ENCODE measurements at places on chromosomes 11 and 22. TPM values are rescaled to one million over a fixed set of nuclear protein-coding genes. Genes with fewer than 3 reads are reported as not detected.
A peak's percentile ranks its signal among the peaks of the same experiment; 100 is the strongest.

IGSF9B gene
- 0.36 TPM for total RNA-seq

DNA sequence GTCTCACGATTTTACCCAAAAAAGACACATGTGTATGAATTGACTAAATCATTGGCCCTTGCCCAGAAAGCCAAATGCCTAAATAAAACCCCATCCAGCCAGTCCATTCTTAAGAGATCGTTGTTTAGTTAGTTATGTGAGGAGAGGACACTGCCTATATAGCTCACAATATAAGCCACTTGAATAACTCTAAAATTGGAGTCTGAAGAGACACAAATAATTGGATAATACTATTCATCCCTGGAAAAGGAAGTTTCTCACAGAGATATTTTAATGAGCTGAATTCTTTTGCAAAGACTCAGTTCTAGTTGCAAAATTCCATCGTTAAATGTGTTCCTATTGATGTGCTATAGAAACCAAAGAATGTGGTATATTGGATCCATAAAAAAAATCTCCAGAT is 176.7 kb downstream of the SOX6 start:
- DNase-seq = no peak

DNA sequence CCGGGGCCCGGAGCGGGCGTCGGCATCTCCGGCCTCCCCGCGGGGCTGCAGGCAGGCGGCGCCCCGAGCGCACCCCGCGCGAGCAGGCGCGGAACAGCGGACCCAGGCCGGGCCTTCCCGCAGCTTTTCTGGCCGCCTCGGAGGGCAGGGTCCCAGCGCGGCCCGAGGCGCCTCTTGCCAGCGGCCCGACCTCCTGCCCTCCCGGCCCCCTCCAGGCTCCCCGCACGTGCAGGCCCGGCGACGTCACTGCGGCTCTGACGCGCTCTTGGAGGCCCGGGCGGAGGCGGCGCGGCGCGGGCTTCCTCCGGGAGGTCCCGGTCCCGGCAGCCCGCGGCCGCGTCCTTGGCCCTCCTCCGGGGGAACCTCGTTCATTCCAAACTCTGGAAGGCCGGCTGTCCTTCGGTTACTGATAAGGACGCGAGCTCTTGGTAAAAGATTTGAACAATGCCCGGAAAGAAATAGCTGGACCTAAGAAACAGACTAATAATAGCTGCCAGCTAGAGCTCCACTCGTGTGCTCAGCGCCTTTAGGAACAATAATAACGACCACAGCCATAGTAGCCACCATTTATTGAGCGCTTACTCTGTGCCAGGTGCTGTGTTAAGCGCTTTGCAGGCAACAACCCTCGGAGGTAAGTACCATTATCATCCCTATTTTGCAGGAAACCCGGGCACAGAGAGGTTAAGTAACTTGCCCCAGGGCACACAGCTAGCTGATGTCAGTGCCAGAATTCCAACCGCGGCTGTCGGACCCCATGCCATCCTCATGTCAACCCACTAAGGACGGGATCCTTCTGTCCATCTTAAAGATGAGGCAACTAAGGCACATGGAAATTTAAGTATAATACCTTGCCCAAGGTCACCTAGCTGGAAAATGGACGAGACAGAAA is 39.1 kb upstream of the CREB3L1 start:
- DNase-seq = peak; percentile 96

DNA sequence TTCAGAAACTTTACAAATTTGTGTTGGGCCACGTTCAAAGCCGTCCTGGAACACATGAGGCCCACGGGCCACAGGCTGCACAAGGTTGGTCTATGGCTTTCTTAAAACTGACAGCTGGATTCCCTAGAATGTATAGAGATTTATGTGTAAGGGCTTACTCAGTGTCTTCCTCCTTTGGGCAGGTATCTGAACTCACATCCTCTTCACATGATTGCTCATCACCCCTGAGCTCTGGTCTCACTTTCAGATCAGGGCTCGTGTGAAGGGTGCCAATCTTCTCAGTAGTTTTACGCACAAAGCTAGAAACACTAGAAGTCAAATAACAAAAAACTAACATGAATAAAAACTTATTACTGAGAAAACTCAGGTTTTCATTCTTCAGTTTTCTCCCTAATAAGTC is 27.1 kb downstream of the HPS5 start:
- DNase-seq = no peak

DNA sequence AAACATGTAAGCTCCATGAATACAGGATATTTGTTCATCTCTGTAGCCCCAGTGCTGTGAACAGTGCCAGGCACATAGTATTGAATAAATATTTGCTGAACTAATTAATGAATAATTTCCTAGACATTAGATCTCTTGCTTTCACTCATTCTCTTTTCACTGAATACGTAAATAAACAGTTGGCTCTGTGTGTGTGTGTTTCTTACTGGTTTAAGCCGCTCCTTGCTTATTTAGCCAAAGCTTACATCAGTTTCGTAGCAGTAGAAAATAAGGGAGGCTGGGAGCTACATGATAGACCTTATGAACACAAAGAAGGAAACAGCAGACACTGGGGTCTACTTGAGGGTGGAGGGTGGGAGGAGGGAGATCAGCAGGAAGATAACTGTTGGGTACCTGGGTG is 17.2 kb downstream of the KREMEN1 start:
- no peak for DNase-seq

- peak; percentile 95 for DNase-seq
These were observed 1.2 kb downstream of the EPS8L2 start for GRCh38 chr11:706957-707816.

GP1BB gene
- 1.8 TPM for total RNA-seq

DNA sequence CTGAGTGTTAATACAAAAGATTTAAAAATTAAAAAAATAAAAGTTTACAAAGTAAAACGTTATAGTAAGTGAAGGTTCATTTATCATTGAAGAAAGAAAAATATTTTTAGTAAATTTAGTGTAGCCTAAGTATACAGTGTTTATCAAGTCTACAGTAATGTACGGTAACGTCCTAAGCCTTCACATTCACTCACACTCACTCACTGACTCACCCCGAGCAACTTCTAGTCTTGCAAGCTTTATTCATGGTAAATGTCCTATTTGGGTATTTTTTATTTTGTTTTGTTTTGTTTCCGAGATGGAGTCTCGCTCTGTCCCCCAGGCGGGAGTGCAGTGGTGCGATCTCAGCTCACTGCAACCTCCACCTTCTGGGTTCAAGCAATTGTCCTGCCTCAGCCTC is 8.8 kb downstream of the CASTOR1 start:
- peak; percentile 48 for DNase-seq

- no peak for DNase-seq
These were observed 256.8 kb upstream of the RAG2 start for GRCh38 chr11:36854875-36855274.

HOATZ gene
- total RNA-seq = not detected

MRGPRF gene
- total RNA-seq = 41.5 TPM

- DNase-seq = no peak
These were observed 12.0 kb downstream of the ST14 start for GRCh38 chr11:130171534-130171933.

DNA sequence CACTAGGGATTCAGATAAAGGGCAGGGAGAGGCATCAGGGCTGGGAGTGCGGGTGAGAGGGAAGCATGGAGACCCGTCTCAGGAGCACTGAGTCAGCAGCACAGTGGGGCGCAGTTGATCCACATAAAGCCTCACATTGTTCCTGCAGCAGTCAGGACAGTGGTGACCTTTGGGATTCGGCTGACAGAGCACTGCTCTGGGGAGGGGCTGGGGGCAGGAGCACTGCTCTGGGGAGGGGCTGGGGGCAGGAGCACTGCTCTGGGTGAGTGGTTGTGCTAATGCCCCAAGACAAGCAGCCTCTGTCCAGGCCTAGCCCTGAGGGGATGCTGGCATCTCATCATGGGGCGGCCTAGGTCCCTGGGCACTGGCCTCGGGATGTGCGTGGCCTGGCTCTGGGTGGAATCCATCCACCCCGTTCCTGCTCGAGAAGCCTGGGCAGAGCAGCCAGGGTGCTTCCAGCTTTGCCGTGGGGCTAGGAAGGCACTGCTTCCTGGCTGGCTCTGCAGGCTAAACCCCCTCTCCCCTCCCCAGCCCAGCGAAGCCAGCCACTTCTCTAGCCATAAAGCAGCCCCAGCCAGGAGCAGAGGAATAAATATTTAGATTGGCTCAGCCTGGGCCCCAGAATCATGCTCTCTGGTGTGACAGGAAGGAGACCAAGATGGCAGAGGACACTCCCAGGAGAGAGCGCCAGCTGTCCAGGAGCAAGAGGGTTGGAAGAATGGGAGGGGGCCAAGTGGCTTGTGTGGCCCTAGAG is 7.3 kb downstream of the OAF start:
- no peak for DNase-seq

- DNase-seq = peak; percentile 68
These were observed 15.6 kb downstream of the KIAA1671 start for GRCh38 chr22:24968066-24968561.

TPH1 gene
- 0.29 TPM for total RNA-seq

GRCh38 chr11:69086152-69087132 is 37.7 kb downstream of the TPCN2 start:
- no peak for DNase-seq

DNA sequence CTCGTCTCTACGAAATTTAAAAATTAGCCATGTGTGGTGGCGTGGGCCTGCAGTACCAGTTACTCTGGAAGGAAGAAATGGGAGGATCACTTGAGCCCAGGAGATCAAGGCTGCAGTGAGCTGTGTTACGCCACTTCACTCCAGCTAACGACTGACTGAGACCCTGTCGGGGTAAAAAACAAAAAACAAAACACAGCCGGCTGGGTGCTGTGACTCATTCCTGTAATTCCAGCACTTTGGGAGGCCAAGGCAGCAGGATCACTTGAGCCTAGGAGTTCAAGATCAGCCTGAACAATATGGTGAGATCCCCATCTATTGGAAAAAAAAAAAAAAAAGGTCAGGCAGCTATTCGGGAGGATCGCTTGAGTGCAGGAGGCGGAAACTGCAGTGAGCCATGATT is 2.4 kb downstream of the PAFAH1B2 start:
- DNase-seq = no peak

- DNase-seq = no peak
These were observed 12.8 kb upstream of the BACE1-AS start for GRCh38 chr11:117278347-117278746.

XKR3 gene
- total RNA-seq = not detected

BACE1 gene
- total RNA-seq = 45.6 TPM

GRCh38 chr22:37672206-37672919 is 3.1 kb upstream of the LGALS1 start:
- DNase-seq = peak; percentile 19

DNA sequence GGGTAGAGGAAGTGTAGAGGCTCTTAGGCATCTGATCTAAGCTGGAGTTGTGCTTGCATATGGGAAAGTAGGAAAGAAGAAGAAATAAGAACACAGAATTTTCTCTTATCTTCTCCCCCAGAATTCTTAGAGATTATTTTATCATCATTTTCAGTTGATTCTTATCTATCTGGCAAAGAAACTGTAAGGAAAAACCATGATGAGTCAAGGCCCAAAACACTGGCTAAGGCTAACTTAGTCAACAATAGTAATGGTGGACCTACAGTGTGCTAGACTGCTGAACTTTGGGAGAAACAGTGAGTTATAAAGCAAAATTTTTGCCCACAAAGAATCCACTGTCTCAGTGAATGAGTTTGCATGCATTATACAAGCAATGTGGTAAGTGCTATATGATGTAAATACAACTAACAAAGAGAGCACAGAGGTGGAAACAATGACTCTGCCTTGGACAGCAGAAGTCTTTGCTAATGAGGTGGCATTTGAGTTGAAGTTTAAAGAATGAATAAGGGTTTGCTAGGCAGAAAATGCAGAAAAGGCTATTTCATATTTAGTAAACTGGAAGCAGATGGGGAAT is 344.5 kb upstream of the PLET1 start:
- no peak for DNase-seq

DNA sequence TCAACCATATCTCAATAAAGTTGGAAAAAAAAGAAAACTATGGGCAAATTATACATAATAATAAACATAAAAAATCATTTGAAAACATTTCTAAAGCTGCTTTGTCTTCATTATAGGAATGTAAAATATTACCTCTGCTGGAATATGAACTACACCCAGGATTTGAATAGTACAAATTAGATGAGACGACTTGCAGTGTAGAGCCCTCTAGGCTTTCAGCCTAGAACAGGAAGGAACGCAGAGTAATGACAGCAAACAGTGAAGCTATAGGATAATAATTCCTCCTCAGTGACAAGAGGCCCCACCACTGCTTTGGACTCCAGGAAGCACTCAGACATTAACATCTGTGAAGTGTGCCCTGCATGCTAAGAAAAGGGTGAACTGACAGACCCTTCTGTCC is 7.7 kb downstream of the OR2AG1 start:
- DNase-seq = no peak

- DNase-seq = no peak
These were observed 2.6 kb upstream of the MEI1 start for GRCh38 chr22:41696703-41697102.

C22orf42 gene
- not detected for total RNA-seq

- no peak for DNase-seq
These were observed 252.1 kb upstream of the PITPNB start for GRCh38 chr22:28171115-28171514.

Measured in osteoblast (primary cell).